NCI-H2171 (cell line): ENCODE measurements at places on chromosomes 1 and 21.

DNA sequence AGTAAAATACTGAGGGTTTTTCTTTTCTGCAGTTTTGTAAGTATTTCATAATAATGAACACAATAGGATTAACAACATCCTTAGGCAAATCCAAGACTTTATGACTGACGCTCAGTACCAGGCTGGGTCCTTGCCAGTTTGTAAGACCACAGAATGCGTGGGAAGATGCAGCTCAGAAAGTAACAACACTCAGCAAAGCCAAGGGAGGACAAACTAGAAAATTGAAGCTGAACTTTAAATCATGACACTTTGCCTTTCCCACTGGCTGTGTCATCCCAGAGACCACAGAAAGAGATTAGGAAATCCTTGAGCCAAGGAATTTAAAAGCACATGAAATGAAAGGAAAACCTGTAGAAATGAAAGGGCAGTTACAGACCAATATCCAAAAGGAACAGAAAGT, 426.3 kb upstream of the CHRM3 start:
- DNase-seq, result no peak

- DNase-seq, result no peak
These were observed 5.5 kb upstream of the RNF11 start for GRCh38 chr1:51230501-51231078.

- no peak for DNase-seq
These were observed 106.7 kb upstream of the ADAR start for GRCh38 chr1:154714638-154715037.

DNA sequence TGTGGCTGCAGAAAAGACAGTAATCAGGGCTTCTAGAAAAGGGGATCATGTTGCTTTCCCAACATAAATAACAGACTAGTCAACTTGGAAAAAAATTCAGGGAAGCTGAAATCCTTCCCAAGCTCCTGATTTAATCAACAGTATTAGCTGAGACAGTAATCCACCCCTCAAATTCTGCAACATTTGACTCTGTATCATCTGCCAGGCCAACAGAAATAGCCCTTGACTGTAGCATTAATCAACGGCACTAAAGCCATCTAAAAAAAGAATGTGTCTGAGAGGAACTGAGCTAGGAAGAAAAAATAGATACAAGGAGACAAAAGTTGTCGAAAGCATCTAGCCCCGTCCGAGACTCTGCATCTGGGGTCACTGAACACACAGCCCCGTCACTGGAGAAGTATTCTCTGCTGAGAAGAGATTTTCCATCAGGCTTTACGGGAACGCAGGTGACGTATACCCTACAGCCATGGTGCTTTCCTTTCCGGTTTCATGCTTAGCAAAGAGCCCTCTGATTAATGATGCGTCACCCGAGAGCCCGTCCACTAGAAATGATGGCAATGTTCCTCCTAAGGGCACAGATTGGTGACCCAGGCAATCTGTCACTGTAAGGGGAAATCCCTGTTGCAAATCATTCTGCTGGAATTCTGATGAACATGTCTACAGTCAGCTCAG, 42.1 kb upstream of the TP53BP2 start:
- no peak for DNase-seq

DNA sequence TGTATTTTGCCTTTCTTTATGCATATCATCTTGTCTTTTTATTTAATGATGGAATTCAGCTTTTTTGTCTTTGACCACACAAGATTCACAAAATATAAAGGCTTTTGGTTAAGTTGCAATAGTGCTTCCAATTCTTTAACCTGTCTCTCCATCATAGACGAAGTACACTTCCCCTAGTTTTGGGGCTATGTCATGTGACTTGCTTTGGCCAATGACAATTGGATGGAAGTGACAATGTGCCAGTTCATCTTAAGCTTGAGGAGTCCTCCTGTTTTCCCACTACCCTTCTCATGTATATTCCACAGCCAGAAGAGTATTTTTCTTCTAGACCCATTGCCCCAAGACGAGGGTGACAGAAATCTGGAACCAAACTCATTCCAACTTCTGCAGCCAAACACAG, 419.6 kb upstream of the BRINP3 start:
- no peak for DNase-seq

DNA sequence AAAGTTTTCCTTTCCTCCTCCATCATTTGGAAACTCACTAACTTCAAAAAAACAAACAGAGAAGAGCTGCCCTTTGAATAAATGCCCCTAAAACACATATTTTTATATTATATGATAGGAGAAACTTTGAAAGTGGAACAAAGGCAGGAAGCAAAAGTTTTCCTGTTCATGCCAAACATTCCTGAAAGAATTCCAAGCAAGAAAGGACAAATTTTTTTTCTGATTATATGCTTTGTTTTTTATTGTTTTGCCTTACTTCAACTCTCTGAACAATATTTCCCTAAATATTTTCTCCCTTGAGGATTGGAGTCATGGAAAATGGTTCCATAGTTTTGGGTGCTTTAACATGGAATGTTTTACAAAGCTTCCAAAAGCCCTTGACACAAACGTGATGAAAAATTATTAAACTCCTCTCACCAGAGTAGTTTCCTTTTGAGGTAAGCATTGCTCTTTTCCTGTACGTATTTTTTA, 638.5 kb upstream of the CAMK1G start:
- no peak for DNase-seq

- DNase-seq, result no peak
These were observed 218.7 kb downstream of the RERE start for GRCh38 chr1:8598783-8599182.

DNA sequence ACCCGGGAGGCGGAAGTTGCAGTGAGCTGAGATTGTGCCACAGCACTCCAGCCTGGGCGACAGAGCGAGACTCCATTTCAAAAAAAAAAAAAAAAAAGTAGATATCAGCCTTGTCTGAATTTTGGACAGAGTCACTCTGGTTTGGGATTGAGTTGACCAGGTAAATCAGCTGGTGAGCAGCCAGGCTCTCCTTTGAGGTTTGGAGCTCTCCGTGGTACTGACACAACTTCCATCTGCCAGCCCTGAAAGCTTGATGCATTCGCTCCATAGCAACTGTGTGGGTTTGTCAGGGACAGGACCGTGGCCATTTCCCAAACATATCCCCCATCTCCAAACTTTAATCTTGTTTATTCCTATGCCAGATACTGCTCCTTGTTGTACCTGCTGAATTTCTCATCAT, 155.2 kb downstream of the DMRTA2 start:
- DNase-seq, result no peak

GRCh38 chr1:15153842-15154479, 414 bp downstream of the TMEM51 start:
- DNase-seq, result peak; percentile 53

DNA sequence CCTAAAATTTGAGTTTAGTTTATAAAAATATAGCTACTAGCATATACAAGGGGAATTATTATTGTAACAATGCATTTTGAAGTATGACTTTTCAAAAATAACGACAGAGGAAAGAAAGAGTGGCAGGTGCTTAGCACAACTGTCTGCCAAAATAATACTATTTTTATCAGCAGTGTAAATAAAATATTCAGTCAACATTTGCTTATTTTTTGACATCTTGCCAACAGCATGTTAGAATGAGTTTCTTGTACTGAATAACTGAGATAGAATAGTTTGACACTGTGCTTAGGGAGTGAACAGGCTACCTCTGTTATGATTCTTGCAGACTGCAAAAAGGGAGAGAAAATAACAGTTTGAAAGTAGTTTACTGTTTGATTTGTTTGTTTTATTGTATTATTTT, 909.8 kb downstream of the BRINP3 start:
- DNase-seq, result no peak

DNA sequence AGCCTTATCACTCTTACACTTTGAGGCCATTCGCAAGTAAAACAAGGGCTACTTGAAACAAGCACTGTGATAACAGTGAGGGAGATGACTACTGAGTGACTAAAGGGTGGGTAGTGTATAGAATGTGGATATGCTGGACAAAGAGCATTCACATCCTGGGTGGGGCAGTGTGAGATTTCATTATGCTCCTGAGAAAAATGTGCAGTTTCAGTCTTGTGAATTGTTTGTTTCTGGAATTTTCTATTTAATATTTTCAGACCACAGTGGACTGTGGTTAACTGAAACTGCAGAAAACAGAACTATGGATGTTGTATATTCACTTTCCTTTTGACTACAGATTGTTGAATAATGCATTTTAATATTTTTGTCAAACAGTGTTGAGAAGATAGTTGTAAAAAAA, 25.1 kb upstream of the B3GALT2 start:
- no peak for DNase-seq
